Neural crest cell (in vitro differentiated cells): ENCODE measurements at places on chromosomes 7 and 10.
A peak's percentile ranks its signal among the peaks of the same experiment; 100 is the strongest.

- peaks cover 21% of the 10 kb centered on the region for H3K4me1 ChIP-seq
- no peak for DNase-seq
- no peaks in the 10 kb centered on the region for H3K36me3 ChIP-seq
- H3K27ac ChIP-seq: no peak overlapping the region
Observed at GRCh38 chr7:43584195-43584586, 1.3 kb downstream of the STK17A start.

DNA sequence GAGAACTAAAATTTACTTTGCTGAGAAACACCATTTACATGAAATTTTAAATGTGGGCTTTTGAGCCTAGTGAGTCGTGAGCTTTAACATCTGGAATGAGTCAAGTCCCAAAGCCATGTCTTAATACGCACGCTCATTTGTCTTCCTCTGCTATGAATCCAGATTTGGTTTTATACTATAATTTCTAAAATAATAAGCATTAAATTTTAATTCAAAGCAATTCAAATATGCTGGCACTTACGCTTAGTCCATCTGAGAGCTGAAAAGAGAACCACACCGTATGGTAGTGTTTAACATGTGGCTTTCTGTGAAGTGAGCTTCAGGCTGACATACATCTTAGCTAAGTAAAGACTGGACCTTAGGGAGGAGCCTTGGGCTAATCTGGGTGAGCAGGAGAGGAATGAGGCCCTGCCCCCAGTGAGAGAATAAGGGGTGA lies 52.2 kb downstream of the CUBN start:
- no peak for DNase-seq
- no peaks in the 10 kb centered on the region for H3K27me3 ChIP-seq
- no peaks in the 10 kb centered on the region for H3K36me3 ChIP-seq
- no peak overlapping the region for H3K27ac ChIP-seq

GRCh38 chr10:110387983-110388686 lies 83.4 kb upstream of the SMNDC1 start:
- no peak for DNase-seq
- H3K4me3 ChIP-seq: no peak overlapping the region
- no peak overlapping the region for H3K27ac ChIP-seq
- H3K4me1 ChIP-seq: peaks cover 14% of the 10 kb centered on the region
- peaks cover 3% of the 10 kb centered on the region for H3K27me3 ChIP-seq
- no peaks in the 10 kb centered on the region for H3K36me3 ChIP-seq

DNA sequence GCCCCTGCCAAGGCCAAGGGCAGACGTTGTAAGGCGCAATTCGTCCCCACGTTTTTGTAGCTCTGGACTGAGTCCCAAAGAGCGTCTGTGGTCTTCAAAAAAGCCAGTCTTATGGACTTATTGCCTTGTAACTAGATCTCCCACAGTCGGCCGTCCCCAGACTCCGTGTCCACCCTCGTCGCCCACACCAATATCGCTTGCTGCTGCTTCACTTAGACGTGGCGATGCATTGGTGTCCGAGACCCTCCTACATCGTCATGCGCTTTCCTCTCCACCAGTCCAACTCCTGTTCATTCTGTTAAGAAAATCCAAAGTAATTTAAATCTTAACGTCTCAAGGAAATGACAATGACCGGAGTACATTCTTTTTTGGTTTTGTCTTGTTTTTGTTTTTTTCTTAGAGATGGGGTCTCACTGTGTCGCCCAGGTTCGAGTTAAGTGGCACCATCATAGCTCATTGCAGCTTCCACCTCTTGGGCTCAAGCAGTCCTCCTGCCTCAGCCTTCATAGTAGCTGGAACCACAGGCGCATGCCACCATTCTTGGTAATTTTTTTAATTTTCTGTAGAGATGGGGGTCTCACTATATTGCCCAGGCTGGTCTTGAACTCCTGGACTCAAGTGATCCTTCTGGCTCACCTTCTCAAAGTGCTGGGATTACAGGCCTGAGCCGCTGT lies 851 bp downstream of the KIFBP start:
- peak overlapping the region; percentile 96 for H3K4me3 ChIP-seq
- peak; percentile 16 for DNase-seq
- H3K4me1 ChIP-seq: peaks cover 36% of the 10 kb centered on the region
- no peaks in the 10 kb centered on the region for H3K27me3 ChIP-seq

- no peaks in the 10 kb centered on the region for H3K27me3 ChIP-seq
- no peak for DNase-seq
- no peak overlapping the region for H3K4me3 ChIP-seq
- H3K27ac ChIP-seq: no peak overlapping the region
- no peaks in the 10 kb centered on the region for H3K36me3 ChIP-seq
Observed at GRCh38 chr7:36137258-36137657, 15.8 kb upstream of the EEPD1 start.

GRCh38 chr10:79381804-79382221 lies 34.5 kb downstream of the PPIF start:
- H3K4me3 ChIP-seq: no peak overlapping the region
- no peak overlapping the region for H3K27ac ChIP-seq

DNA sequence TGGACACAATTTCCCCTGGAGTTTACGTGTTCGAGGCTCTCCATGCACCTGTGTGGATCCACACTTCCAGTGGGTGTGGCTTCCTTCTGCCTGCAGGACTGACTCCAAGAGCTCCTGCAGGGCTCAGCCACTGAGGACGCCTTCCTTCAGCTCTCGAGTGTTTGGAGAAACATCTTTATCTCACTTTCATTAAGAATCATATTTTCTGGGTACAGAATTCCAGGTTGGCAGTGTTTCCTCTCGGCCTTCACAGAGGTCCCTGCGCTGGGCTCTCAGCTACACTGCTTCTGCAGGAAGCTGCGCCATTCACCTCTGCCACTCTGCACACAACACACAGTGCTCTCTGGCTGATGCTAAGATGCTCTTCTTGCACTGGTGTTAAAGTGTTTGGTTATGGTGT lies 69.9 kb upstream of the NKX6-2 start:
- H3K27ac ChIP-seq: no peak overlapping the region
- H3K27me3 ChIP-seq: peaks cover 47% of the 10 kb centered on the region
- no peaks in the 10 kb centered on the region for H3K4me1 ChIP-seq

GRCh38 chr10:14761372-14761771 lies 13.3 kb downstream of the FAM107B start:
- H3K4me3 ChIP-seq: no peak overlapping the region
- H3K27me3 ChIP-seq: peaks cover 2% of the 10 kb centered on the region
- H3K4me1 ChIP-seq: no peaks in the 10 kb centered on the region
- no peaks in the 10 kb centered on the region for H3K36me3 ChIP-seq

GRCh38 chr10:44929356-44930255 lies 18.5 kb downstream of the TMEM72 start:
- no peaks in the 10 kb centered on the region for H3K36me3 ChIP-seq
- no peak for DNase-seq
- H3K4me1 ChIP-seq: no peaks in the 10 kb centered on the region

DNA sequence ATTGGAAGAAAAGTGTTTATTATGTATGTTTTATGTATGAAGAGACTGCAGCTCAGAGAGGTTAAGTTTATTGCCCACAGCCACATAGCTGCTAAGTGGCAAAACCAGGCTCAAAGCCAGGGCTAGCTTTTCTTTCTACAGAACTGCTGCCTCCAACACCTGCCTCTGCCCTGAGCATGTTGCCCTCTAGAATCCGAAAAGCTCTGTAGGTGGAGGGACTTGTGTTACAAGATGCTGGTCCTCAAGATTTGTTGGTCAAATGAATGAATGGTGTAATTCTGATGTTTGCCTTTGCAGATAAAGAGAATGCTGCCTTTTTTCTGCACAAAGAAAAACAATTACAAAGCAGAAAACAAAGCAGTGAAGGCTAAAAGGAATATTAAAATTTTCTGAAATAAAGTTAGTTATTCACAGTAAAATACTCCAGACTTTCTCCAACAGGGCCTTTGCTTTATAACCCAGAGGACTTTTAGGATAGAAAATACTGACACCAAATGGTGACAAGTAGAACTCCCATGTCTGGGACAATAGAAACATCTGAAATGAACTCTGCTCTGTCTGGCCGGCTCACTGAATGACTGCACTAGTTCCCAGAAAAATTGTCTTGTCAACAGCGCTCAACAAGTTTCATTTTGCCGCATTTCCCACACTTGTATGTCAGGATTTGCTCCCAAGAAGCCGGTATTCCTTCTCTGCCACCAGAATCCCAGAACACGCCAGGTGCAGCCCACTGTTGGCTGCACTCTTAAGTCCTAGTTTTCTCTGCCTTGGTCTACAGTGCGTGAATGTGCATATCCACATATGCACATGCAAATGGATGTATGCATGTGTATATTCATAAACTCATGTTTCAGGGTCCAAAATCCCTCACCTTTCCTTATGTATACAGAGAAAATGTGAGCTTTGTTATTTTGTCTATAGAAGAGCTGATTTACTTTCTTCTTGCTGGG lies 11.0 kb upstream of the DNTT start:
- H3K4me1 ChIP-seq: peaks cover 5% of the 10 kb centered on the region
- DNase-seq: peak; percentile 9
